ENCODE measurements at places on chromosomes 3 and 15. TPM values are rescaled to one million over a fixed set of nuclear protein-coding genes. Genes with fewer than 3 reads are reported as not detected.

GRCh38 chr3:23810343-23811184, 4.8 kb downstream of the UBE2E1 start:
- DNase-seq: peak; percentile 32

GRCh38 chr3:65953301-65953812, 85.4 kb downstream of the MAGI1 start:
- DNase-seq: peak; percentile 82

Gene ZBED2
- 0.06 TPM for polyA plus RNA-seq

DNA sequence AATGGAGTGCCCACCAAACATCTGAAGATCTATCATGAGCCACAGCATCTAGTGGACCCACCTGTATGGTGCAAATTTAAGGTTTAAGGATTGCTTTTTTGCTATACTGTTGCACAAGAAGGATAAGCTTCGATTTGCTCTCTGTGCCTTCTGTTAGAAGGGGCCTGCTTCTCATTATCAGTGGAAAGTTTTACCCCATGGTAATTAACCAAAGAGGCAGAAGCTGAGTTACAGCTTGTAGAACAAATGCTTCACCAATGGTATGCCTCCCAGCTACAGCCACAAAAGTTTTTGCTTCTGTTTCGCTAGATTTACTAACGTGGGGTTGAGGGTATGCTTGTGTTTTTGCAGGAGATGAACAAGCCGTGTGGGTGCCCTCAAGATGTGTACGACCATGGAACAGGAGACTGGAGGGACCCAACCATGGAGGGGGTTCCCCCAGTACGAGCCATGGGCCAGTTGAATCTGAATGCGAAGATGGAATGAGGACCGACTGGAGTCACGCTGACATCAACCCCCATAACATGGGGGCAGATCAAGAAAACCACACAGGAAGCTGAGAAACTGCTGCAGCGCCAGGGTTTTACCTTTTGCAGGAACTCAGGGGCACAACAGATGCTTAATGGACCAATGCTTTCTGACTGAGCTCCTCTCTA, 43.5 kb downstream of the ACAD9 start:
- no peak for DNase-seq

DNA sequence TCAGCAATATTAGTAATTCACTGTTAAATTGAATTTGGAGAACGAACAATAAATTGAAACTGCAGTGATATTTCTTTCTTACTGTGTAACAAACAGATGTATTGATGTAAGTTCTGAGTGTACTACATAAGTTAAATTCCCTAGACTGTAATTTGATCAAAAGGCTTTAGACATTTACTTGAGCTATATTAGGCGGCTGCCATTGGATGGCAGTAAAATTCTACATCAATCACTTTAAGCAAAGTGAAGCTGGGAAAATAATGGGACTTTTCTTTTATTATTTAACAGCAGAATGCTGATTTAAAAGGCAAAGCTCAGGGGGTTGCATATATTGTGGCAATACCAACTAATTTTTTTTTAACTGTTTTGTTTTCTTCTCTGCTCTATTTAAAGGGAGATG, 212.6 kb upstream of the PLSCR5 start:
- DNase-seq: peak; percentile 52

Gene OR5K2
- not detected for polyA plus RNA-seq

- DNase-seq: no peak
Observed at GRCh38 chr3:111541391-111541790, 606 bp upstream of the CD96 start.

DNA sequence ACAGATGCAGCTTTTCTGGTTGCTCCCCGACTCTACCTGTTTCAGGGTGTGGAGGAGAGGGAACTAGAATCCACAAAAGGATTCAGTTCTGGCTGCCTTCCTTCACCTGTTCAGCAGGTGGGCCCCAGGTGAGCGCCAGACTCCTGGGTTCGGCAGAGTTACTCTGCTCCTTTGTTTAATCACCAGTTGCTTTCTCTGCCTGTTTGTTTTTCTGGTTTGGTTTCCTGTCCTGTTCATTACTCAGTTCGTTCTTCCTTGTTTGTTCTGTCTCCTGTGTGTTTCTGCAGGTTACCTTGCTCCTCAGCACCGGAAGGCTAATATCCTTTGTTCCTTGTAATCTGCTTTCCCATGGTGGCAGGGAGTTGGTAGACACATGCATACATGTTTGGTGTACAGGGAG, 508.5 kb upstream of the ATP11B start:
- no peak for DNase-seq

DNA sequence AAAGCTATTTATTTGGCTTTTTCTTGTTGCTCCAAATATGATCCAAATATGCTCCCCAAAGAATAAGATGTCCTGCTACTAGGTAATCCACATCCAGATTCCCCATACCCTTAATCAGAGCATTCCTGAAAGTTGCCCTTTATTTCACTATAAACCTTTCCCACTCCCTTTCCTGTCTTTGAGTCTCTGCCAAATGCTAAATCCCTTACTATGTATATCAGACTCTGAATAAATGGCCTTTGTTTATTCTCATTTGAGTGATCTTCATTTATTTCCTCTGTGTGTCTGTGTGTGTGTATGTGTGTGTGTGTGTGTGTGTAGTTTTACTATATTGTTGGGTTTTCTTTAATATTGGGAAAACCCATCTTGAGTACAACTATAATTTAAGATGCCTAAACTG, 7.0 kb upstream of the SPICE1 start:
- DNase-seq: no peak

DNA sequence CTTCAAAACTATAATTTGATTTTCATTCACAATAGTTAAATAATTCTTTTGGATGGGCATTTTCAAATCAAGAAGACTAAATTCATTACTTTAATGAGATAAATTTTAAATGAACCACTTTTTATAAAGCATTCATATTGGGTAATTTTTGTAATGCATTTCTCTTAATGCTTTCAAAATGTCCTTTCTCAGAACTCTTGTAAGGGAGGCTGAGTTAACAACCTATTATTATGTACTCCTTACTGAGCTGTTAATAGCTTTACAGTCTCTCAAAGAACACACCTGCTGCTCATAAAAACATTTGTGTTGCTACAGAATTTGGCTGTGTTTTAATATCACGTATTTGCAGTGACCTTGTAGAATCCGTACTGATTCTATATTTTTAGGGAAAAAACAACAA, 334.0 kb upstream of the ARL6 start:
- DNase-seq: no peak

DNA sequence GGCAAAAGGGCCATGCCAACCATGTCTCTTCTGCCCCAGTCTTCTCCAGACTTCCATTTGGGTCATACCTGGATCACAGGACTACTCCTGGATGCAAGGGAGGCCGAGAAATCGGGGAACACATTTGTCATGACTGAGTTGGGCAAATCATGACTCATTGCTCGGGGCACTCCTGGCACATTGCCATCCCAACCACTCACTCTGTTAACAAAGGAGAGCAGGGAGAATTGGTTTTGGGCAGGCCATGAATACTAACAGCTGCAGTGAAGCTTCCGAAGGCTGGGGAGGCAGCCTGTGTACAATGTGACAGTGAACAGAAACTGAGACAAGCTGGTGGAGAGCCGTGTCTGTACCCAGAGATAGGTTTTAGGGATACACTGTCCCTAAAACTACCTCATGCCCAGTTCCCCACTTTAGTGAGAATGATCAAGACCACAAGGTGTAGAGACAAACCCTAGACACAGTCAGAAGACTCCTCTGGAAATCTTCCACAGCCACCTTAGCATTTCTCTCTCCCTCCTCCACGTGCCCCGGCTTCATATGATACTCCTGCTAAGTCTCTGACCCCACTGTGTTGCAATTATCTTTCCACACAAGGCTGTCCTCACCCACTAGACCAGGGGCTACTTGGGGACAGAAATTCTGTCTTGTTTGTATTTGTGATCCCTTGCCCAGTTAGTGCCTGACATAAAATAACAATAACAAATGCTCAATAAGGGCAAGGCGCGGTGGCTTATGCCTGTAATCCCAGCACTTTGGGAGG, 10.5 kb upstream of the BUB1B start:
- DNase-seq: peak; percentile 64

DNA sequence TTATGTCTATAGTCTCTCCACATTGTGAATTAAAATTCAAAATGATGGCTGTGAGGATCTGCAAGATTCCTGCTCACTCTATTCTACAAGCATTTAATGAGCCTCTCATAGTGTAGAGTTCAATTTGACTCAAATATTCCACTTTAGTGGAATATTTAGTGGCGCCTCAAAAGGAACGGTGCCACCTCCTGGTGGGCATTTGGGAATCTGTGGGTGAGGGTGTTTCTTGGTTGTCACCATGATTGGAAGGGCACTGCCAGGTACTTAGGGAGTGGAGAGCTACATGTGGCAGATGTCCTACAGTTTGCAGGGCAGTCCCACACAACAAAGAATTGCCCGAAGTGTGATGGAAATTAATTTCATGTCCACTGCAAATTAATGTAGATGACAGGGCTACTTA, 21.5 kb upstream of the KCNMB3 start:
- DNase-seq: peak; percentile 45

GRCh38 chr3:148718982-148719862, 21.5 kb downstream of the AGTR1 start:
- DNase-seq: peak; percentile 62

- DNase-seq: peak; percentile 18
Observed at GRCh38 chr3:5787861-5788488, 600.5 kb downstream of the EDEM1 start.

Gene PAK6
- 0.03 TPM for polyA plus RNA-seq

- no peak for DNase-seq
Observed at GRCh38 chr3:140334132-140334929, 343.5 kb upstream of the TRIM42 start.

- peak; percentile 61 for DNase-seq
Observed at GRCh38 chr3:11835028-11835639, 11.6 kb downstream of the TAMM41 start.

Gene RNF123
- polyA plus RNA-seq: 21.8 TPM

- DNase-seq: no peak
Observed at GRCh38 chr15:68576235-68576892, 2.4 kb upstream of the CORO2B start.

Gene IQGAP1
- polyA plus RNA-seq: 222 TPM

Gene GPR171
- polyA plus RNA-seq: not detected

Gene TUSC7
- polyA plus RNA-seq: not detected

DNA sequence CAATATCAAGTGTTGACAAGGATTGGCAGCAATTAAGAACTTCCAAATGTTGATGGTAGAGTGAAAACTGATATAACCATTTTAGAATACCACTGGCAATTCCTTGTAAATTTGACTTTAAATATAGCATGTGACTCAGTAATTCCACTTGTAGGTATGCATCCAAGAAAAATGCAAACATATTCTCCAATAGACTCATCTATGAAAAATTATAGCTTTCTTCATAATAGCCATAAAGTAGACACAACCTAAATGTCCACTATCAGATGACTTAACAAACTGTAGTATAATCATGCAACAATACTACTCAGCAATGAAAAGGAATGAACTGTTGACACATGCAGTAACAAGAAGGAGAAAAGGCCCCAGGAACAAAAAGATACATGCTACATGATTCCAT, 988.1 kb downstream of the FHIT start:
- DNase-seq: no peak

GRCh38 chr3:47010111-47010712, 30.7 kb downstream of the NBEAL2 start:
- DNase-seq: no peak

Gene LEKR1
- polyA plus RNA-seq: 0.35 TPM

DNA sequence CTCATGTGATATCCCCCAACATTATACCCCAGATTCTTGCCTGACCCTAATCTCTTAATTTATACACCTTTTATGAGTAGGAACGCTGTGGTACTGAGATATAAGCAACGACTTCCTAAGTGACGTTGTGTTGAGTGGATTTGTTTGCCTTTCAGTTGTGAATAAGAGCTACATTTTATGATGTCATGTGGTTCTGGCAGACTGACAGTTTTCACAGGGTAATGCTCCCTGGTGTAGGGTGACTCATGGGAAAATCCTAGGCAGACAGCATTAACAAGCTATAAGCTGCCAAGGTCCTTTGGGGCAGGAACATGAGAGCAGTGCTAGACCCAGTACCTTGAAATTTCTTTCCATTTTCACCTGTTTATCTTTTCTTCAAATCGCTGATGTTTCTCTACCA, 11.2 kb downstream of the C3orf52 start:
- peak; percentile 99 for DNase-seq

- DNase-seq: no peak
Observed at GRCh38 chr3:195162033-195162669, 108.8 kb downstream of the XXYLT1 start.

Gene RARB
- polyA plus RNA-seq: 13.3 TPM

DNA sequence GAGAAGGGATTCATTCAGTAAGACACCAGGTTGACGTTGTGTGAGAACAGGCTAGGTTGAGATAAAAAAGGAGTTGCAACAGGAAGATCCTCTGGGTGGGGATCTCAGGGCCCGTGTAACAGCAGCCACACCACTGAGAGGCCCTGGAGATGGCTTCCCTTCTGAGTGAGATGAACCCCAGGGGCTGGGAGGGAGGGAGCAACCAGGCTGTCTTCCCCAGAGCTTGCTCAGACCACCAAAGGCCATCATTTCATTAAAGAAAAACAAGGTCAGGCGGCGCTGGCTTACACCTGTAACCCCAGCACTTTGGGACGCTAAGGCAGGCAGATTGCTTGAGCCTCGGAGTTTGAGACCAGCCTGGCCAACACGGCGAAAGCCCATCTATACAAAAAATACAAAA, 187.7 kb downstream of the ATP10A start:
- DNase-seq: no peak

- DNase-seq: peak; percentile 59
Observed at GRCh38 chr3:152047465-152047864, 174.0 kb downstream of the SUCNR1 start.

DNA sequence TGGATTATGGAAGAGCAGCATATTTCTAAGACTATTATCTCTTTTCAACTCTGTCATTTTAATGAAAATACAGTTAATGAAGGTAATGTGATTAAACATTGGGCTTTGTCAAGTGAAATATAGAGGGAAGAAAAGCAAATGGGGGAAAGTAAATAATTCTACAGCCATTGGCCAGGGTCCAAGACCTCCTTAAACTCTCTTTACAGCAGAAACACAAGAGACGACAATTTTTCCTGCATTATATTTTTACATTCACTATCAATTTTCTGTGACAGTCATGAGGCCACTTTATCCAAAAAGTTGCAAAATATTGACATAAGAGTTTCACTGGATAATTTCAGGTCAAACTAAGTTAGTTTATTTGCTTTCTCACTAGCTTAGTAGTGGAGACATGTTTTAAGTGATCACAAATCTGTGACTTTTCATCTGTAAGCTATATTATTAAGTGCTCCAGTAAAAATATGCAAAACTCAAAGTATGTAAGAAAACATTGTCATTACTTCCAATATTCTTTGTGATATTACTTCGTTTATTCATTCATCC, 385.9 kb upstream of the DPH6 start:
- DNase-seq: no peak

All from fibroblast of lung (primary cell).